Mesendoderm (in vitro differentiated cells): ENCODE measurements at places on chromosomes 12 and 14.
A peak's percentile ranks its signal among the peaks of the same experiment; 100 is the strongest.

DNA sequence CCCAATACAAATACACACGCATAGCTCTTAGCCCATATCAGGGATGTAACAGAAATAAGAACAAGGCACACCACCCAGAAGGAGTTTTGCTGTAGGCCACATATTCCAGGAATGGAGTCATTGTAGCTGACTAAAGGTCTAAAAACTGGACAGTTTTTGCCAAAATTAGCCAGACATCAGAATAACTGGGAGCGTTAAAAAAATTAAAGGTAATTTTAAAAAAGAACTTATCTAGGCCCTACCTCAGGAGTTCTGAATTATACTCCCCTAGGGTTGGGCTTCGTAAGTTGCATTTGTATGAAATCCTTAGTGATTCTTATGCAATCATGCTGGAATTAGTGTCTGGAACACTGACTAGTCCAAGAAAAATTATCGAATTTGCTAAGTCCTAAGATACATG, 987.7 kb downstream of the GALC start:
- no peaks in the 10 kb centered on the region for H3K36me3 ChIP-seq
- no peaks in the 10 kb centered on the region for H3K4me1 ChIP-seq
- no peak overlapping the region for H3K27ac ChIP-seq
- H3K4me3 ChIP-seq, result no peak overlapping the region
- no peaks in the 10 kb centered on the region for H3K27me3 ChIP-seq
- DNase-seq, result no peak

DNA sequence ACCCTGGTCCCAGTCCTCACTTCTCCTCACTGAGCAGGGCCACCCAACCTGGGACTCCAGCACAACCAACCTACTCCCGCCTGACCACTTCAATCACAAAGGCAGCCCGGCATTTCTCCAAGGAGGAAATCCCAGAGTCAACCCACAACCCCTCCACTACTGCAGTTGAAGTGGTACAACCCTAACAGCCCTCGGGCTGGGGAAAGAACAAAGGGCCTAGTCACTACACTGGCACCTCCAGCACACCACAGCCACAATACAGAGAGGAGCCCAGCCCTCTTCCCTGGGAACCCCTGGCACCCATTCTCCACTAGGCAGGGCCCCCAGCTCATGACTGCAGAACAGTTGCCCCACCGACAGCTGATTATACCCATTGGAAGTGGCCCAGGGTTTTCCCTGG, 13.7 kb upstream of the OR5AU1 start:
- no peaks in the 10 kb centered on the region for H3K36me3 ChIP-seq
- H3K27me3 ChIP-seq, result no peaks in the 10 kb centered on the region
- no peaks in the 10 kb centered on the region for H3K4me1 ChIP-seq
- DNase-seq, result no peak
- H3K4me3 ChIP-seq, result no peak overlapping the region

- DNase-seq, result no peak
- H3K4me1 ChIP-seq, result no peaks in the 10 kb centered on the region
- H3K27ac ChIP-seq, result no peak overlapping the region
- no peaks in the 10 kb centered on the region for H3K27me3 ChIP-seq
- H3K4me3 ChIP-seq, result no peak overlapping the region
- H3K36me3 ChIP-seq, result no peaks in the 10 kb centered on the region
Observed at GRCh38 chr12:50918584-50919316, 33.6 kb upstream of the HIGD1C start.

DNA sequence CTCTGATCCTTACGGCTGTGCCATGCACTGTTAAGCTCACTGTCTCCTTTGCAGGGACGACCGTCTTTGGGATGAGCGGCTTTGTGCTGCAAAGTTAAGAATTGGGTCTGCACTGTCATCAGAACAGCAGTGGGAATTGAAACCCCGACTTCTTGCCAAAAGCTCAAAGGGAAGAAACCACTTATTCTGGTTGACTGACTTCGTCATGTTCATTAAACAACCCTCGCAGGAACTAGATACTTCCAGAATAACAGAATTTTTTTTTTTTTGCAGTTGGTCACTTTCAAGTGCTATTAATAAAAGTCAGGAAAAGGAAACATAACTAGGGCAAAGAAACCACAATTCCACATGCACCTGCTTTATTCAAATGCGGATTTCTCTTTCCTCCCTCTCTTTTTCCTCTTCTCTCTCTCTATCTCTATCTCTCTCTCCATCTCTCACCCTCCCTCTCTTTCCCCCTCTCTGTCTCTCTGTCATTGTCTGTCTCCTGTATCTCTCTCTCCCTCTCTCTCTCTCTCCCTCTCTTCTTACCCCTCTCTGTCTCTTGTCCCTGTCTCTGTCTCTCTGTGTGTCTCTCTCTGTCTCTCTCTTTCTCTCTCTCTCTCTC, 12.3 kb upstream of the GLT1D1 start:
- H3K27me3 ChIP-seq, result no peaks in the 10 kb centered on the region
- no peaks in the 10 kb centered on the region for H3K4me1 ChIP-seq
- H3K4me3 ChIP-seq, result no peak overlapping the region

- no peak overlapping the region for H3K27ac ChIP-seq
- peaks cover 6% of the 10 kb centered on the region for H3K4me1 ChIP-seq
- H3K36me3 ChIP-seq, result no peaks in the 10 kb centered on the region
- no peaks in the 10 kb centered on the region for H3K27me3 ChIP-seq
Observed at GRCh38 chr12:47736877-47737676, 11.8 kb upstream of the ENDOU start.

DNA sequence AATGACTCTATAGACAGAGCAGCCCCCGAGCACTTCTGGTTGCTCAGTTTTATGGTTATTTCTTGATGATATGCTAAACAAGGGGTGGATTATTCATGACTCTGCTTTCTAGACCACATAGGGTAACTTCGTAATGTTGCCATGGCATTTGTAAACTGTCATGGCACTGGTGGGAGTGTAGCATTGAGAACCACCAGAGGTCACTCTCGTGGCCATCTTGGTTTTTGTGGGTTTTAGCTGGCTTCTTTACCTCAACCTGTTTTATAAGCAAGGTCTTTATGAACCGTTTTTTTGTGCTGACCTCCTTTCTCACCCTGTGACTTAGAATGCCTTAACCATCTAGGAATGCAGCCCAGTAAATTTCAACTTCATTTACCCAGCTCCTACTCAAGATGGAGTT, 1036.2 kb upstream of the FLRT2 start:
- no peaks in the 10 kb centered on the region for H3K4me1 ChIP-seq
- no peak overlapping the region for H3K4me3 ChIP-seq
- H3K36me3 ChIP-seq, result no peaks in the 10 kb centered on the region

DNA sequence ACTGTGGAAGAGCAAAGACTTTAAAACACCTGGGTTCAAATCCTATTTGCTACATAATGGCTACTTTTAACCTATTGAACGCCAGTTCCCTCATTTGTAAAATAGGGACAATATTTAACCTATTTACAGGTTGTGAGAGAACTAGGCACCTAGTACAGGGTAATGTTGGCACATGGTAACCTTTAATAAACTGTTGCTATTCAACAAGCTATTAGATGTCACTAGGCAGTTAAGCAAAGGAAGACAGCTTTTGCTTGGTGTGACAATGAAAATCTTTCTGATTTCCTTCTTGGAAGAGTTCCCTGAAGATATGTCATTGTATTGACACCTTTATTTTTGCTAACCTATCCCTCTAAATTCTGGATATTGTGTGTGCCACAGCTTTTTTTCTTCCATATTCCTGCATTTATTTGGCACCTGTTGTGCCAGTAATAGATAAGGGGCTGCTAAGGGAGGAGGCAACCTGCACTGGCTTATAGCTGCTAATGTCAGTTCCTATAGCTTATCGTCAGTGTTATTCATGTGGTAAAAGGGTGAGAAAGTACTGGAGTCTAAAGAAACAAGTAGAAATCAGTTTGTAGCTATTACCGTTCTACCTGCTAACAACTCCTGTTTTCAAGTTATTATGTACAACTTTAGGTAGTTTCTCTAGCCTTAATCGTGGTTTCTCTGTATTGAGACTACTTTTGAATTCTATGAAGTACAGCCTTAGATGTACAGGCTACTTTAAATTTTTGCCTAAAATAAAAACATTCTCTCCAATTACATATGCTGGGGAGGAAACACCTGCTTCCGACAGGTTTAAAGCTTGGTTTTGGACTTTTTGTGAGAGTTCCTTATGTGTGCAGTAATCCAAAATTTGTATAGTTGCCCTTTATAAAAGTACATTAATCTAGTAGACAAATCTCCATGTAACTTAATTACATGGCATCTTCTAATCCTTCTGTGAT, 24.3 kb downstream of the HIF1A start:
- H3K4me1 ChIP-seq, result peaks cover 4% of the 10 kb centered on the region
- no peaks in the 10 kb centered on the region for H3K36me3 ChIP-seq
- DNase-seq, result no peak
- no peak overlapping the region for H3K4me3 ChIP-seq

DNA sequence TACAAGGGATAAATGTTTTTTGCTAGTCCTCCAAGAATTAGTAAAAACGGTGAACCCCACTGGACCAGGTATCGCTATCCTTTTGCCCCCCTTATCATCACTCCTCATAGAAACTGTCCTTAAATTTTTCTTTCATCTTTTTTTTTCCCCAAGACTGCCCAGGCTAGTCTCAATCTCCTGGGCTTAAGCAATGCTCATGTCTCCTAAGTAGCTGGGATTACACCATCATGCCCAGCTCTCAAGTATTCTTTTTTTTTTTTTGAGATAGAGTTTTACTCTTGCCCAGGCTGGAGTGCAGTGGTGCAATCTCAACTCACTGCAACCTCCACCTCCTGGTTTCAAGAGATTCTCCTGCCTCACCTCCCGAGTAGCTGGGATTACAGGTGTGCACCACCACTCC, 9.7 kb downstream of the IRF2BPL start:
- H3K4me3 ChIP-seq, result no peak overlapping the region
- no peaks in the 10 kb centered on the region for H3K27me3 ChIP-seq
- peaks cover 7% of the 10 kb centered on the region for H3K4me1 ChIP-seq
- H3K36me3 ChIP-seq, result no peaks in the 10 kb centered on the region

GRCh38 chr12:39395866-39396265, 47.1 kb downstream of the KIF21A start:
- H3K36me3 ChIP-seq, result no peaks in the 10 kb centered on the region
- peaks cover 11% of the 10 kb centered on the region for H3K4me1 ChIP-seq
- H3K27ac ChIP-seq, result no peak overlapping the region
- H3K4me3 ChIP-seq, result no peak overlapping the region

DNA sequence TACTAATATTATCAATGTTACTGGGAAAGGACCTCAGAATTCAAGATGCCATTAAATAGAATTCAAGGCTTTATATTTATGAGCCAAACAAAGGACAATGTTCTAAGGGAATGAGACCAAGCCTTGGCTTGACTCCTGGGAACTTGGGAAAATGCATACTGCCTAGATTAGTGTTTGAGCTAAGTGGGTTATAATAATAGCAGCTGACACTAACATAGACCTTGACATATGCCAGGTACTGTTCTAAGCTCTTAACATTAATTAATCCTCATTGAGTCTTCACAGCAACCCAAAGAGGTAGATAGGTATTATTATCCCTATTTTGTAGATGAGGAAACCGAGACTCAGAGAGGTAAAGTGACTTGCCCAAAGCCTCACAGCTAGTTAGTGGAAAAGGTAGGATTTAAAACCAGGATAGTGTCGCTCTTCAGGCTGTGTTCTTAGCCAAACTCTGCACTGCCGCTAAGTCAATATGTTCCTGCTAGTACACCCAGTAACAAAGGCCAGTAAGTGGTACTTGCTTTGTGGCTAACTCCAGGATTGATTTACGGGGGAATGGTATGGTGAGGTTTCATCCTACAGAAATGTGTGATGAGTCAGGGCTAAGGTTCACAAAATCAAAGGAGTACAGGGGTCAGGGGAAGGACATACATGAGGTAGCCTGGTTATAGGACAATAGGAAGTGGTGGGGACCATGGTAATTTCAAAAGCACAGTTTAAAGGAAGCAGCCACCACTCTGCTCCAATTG, 35.8 kb upstream of the PRKAB1 start:
- H3K27ac ChIP-seq, result no peak overlapping the region
- H3K27me3 ChIP-seq, result peaks cover 2% of the 10 kb centered on the region
- H3K36me3 ChIP-seq, result no peaks in the 10 kb centered on the region

GRCh38 chr14:52352061-52352491, 38.0 kb downstream of the PTGER2 start:
- no peak for DNase-seq
- no peak overlapping the region for H3K4me3 ChIP-seq
- H3K4me1 ChIP-seq, result no peaks in the 10 kb centered on the region
- H3K27ac ChIP-seq, result no peak overlapping the region
- no peaks in the 10 kb centered on the region for H3K36me3 ChIP-seq
- no peaks in the 10 kb centered on the region for H3K27me3 ChIP-seq

DNA sequence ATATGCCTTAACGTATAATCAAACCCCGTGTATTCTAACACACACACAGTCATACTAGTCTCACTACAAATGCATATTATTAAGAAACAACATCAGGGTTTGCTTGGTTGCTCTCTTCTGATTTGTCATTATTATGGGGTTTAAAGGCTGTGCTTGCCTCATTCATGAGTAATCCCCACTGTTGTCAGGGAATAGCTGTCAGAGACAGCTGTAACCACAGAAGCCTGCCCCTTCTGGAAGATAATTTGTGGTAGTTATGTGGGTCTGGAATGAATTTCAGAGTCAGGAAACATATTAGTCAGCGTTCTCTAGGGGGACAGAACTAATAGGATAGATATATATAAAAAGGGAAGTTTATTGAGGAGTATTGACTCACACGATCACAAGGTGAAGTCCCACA, 456.9 kb upstream of the TMEM132C start:
- peak; percentile 21 for DNase-seq
- H3K36me3 ChIP-seq, result no peaks in the 10 kb centered on the region
- no peaks in the 10 kb centered on the region for H3K4me1 ChIP-seq
- H3K4me3 ChIP-seq, result no peak overlapping the region
- H3K27ac ChIP-seq, result no peak overlapping the region
- no peaks in the 10 kb centered on the region for H3K27me3 ChIP-seq

DNA sequence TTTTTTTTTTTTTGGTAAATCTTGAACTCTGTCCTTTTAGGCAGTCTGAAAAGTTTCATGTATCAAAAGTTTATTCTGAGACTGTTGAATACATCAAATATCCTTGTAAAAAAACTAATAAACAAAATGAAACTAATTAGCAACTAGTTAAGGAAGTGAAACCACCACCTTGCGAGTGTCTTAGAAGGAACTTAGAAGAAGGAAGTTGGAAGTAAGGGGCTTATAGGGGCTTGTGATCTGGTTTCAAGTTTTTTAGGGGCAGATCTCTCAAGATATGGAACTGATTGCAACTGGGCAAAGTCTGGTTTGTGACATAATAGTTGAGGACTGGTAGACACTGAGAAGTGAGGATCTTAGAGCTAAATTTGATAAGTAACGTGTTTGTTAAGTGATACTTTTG, 748.8 kb downstream of the C12orf50 start:
- H3K27me3 ChIP-seq, result no peaks in the 10 kb centered on the region
- DNase-seq, result no peak
- H3K4me3 ChIP-seq, result no peak overlapping the region
- H3K27ac ChIP-seq, result no peak overlapping the region
- H3K36me3 ChIP-seq, result no peaks in the 10 kb centered on the region

DNA sequence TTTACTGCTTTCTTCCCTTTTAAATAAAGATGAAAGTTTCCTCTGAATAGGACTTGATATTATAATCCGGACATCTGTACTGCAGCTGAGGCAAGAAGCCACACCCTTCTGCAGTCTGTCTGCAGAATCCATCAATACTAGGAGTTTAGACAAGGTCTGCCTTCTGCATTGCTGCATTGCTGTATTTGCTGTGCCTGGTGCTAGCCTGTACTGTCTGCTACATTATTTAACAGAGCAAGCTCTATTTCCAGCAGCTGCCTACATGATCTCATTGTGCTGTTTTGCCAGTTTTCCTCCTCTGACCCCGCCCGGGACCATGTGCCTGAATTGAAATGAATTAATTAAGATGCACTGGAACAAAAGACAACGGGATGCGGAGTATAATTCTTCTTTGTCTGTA, 1.7 kb downstream of the TUBA1A start:
- no peaks in the 10 kb centered on the region for H3K27me3 ChIP-seq
- no peaks in the 10 kb centered on the region for H3K36me3 ChIP-seq
- no peak overlapping the region for H3K4me3 ChIP-seq
- no peaks in the 10 kb centered on the region for H3K4me1 ChIP-seq
- no peak overlapping the region for H3K27ac ChIP-seq
- DNase-seq, result no peak
